Omental fat pad (tissue), 4 donors: ENCODE measurements at places on chromosomes 2 and 18. TPM values are rescaled to one million over a fixed set of nuclear protein-coding genes. Genes with fewer than 3 reads are reported as not detected.

The CD207 gene
- total RNA-seq = 0.47 TPM

The THOC1 gene
- 60.6 TPM for total RNA-seq

The NCKAP1 gene
- total RNA-seq = 132 TPM

The GULP1 gene
- total RNA-seq = 15.1 TPM

The CIDEA gene
- 500 TPM for total RNA-seq

The TCF23 gene
- total RNA-seq = not detected

The MYOM1 gene
- 2.6 TPM for total RNA-seq

The NEB gene
- 3.6 TPM for total RNA-seq

The FSIP2 gene
- total RNA-seq = 1.3 TPM

The FAM237A gene
- not detected for total RNA-seq

The CFAP221 gene
- total RNA-seq = not detected

GRCh38 chr18:66623821-66624220 is 19.9 kb upstream of the CDH19 start:
- no peak for DNase-seq

GRCh38 chr2:140117386-140117785 is 1337.2 kb upstream of the NXPH2 start:
- DNase-seq = no peak

DNA sequence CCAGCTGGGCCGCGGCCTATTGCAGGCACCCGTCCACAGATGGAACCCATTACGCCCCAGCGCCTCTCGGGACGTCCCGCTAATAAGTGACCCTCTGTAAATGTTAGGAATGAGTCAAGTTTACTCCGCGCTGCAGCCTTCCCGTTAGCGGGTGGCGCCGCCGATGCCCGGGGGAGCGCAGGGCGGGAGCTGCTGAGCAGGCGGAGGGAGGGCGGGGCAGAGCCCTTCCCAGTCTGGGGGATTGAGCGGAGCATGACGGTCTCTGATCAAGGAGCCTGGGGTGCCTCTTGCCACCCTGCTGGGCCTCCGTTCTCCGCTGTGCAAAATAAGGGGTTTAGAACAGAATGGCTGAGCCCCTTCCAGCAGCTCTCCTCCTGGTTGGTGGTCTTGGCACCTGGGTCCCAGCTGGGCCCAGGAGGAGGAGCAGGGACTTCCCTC is 10.5 kb downstream of the CROCC2 start:
- peak; percentile 42 for DNase-seq

DNA sequence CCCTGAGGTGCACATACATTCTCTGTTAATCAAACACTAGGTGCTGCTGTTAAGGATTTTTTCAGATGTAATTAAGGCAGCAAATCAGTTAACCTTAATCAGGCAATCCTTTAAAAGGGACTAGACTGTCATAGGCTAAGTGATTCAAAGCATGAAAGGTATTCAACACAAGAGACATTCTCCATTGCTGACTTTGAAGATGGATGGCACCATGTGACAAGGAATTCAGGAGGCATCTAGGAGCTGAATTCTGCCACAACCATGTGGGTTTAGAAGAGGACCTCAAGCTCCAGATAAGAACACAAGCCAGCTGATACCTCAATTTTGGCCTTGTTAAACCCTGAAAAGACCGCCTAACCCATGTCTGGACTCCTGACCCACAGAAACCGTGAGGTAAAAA is 84.0 kb downstream of the SMAD2 start:
- no peak for DNase-seq

GRCh38 chr2:42614838-42615237 is 46.4 kb downstream of the MTA3 start:
- DNase-seq = no peak

DNA sequence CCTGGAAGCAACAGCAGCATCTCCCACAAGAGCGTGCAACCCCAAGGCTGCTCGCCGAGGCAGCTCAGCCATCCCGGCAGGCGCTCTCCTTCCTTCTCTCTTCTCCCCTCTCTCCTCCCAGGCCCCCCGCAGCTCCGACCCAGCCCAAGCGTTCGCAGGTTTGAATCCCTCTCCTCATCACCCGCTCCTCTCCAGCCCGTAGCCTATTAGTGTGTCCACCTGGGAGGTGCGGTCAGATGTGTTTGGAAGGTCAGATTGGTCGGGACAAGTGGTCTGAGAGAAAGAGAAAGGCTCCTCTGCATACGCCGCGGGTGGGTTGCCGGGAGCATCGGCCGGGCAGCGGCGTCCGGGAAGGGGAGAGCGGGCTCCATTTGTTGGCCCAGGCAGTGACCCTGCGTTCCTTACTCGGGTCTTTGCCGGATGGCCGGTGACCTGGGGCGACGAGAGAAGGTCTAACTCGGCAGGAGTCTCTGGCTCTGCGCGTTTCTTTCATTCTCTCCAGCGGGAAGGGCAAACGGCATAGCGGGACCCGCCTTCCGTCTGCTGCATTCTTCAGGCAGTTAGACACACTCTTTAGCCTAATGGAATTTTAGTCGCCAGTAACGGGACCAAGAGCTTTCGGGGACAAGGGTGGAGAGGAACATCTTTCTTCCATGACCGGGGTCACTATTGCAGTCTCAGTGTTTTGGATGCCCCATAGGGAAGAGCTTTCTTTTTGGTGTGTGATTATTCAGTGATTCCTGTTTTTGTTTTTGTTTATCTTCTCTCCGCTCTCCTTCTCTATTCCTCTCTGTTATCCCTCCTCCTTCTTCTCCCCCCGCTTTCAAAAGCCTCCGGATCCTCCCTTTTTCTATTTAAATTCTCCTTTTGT is 1.1 kb upstream of the TMEFF2 start:
- DNase-seq = no peak

- no peak for DNase-seq
Measured at GRCh38 chr2:149629026-149629425, 41.5 kb upstream of the MMADHC start.

DNA sequence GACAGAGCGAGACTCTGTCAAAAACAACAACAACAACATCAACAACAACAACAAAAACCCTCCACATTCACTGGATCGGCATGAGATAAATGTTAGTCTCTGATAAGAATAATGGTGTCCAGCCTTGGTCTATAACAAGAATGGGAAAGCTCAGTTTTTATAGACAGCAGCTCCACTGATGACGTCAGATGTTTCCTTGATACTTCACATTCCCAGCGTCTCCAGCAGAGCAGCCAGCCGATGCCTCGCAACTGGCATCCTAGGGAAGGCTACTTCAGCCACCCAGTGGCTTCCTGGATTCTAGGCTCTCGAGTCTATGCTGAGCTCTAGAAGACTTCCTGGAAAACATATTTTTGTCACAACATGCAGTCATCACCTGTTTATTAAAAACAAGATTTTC is 271.4 kb upstream of the SMIM21 start:
- no peak for DNase-seq

GRCh38 chr2:222134654-222135053 is 164.1 kb downstream of the PAX3 start:
- no peak for DNase-seq

- DNase-seq = no peak
Measured at GRCh38 chr18:26215247-26215970, 10.8 kb upstream of the TAF4B start.

- no peak for DNase-seq
Measured at GRCh38 chr2:30326497-30326896, 95.2 kb downstream of the LBH start.

DNA sequence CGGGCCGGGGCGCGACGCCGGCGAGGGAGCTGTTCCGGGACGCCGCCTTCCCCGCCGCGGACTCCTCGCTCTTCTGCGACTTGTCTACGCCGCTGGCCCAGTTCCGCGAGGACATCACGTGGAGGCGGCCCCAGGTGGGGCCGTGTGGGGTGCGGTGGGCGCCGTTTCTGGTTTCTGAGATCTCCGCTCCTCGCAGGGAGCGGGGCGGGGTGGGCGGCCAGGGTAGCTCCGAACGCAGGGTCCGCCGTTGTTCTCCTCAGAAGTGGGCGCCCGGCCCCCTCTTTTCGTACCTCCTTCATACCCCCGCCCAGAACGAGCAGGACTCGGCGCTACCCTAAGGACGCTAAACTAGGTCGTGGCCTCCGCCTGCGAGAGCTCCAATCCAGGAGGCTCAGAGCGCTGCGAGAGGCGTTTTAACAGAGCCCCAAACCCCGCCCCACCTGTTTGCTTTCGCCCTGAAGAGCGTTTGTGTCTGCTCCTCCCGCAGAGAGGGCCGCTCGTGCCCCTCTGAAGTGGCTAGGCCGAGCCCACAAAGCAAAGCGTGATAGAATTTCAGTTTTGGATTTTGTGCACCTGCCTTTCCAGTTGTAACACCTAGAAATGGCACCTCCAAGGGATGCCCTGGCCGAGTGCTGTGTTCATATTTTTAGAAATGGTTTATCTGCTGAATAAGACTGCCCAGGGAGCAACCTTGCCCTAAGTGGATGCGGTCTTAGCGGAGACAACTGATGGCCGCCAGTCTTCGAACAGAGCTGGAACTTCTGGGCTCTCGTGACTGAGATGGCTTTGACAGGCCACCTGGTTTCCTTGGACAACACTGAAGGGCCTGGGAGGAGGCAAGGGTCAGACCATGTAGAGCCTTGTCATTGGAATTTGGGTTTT is 626 bp downstream of the CAPN10 start:
- no peak for DNase-seq

DNA sequence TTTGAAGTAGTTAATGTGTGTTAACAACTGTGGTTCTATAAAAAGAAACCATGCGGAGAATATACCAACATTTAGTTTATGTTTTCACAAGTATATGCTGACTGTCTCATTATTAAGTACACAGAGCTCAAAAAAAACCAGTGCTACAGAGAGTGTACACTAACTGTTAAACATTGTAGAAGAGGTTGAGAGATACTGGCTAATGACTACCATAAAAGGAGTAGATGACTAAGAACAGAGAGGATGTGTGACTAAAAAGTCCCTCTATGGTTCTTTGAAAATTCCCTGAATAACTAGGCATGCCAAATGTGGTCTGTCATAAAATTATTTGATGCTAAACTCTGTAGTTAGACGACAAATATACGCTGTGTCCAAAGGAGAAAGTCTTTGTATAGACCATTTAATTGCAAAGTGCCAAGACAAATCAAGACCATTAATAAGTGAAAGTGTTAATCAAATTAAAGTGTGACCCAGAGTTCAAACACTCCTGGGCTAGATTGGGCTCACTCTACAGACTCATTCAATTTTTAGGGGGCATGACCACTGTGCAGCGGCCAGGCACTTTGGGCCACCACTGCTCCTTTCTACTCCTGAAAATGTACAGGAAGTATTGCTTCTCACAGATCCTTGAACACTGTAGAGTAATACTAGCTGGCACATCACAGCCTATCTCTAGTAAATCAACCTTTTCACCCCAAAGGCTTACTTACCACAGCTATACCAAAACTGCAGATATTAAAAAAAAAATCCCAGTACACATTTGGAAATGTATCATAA is 45.1 kb upstream of the SERTAD2 start:
- DNase-seq = no peak

GRCh38 chr2:186044761-186045160 is 306.2 kb downstream of the FSIP2 start:
- no peak for DNase-seq

GRCh38 chr2:98160554-98160953 is 73.6 kb downstream of the VWA3B start:
- DNase-seq = no peak

DNA sequence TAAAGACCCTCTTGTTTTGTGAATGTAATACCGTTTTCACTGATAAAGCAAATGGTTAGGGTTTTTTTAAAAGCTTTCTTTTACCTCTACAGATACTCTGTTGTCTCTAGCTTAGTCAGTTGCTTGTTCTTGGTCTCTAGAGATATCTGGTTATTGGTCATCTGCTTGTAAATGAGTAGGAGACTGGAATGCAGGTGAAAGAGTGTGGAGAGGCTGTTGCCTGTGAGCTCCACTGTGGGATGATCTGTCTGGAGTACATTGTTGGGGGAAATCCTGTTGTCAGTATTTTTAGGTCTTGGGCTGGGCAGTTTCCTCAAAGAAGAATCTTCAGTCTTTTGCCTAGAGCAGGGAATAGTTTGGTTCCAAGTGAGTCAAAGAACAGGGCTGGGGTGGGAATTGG is 67.7 kb downstream of the SMCHD1 start:
- DNase-seq = no peak

DNA sequence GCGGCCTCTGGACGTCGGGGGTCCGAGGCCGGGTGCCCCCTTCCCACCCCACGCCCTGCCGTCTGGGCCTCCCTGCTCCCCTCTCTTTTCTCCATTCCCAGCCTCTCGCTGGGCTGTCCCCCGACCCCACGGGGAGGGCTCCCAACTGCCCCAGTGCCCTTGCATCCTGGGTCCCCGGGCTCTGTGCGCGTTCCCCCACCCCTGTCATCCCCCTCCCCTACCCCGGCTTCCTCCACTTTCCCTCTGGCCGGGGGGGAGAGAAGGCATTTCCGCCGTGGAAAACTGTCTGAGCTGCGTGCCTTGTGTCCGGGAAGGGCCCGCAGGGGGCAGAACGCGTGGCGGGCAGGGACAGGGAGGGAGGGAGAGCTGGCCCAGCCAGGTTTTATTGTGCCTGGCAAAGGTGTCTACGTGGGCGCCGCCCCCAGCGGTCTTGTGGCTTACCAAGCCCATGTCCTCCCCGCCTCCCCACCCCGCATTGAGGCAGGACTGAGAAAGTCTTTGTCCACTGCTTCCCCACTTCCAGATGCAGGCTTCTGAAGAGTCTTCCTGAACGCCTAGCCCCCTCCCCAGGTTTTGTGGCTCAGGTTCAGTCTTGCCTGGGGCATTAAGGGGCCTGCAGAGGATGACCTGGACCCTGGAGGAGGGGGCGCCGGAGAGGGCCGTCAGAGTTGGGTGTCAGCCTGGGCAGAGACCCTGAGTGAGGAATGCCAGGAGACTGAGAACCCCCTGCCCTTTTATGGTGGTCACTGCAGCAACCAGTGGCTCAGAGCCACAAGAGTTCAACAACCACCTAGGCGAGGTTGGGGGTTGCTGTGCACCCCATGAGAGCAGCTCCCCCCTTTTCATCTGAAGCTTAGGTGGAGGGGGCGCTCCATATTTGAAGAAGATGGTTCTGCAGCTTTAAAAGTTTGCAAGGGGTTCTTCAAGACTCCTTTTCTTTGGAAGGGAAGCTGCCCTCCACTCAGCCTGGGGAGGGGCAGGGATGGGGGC is 1.3 kb downstream of the ITM2C start:
- no peak for DNase-seq

DNA sequence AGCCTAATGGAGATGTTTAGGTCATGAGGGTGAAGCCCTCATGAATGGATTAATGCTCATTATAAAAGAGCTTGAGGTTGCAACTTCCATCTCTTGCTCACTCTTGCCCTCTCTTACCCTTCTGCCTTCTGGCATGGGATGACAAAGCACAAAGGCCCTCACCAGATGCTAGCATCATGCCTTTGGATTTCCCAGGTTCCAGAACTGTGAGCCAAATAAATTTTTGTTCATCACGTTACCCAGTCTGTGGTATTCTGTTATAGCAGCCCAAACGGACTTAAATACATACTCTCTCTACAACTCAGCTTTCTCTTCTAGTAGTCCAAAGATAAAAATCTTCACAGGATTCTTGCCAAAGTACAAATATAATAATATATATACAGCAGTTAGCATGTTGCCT is 75.8 kb downstream of the LNPK start:
- no peak for DNase-seq

DNA sequence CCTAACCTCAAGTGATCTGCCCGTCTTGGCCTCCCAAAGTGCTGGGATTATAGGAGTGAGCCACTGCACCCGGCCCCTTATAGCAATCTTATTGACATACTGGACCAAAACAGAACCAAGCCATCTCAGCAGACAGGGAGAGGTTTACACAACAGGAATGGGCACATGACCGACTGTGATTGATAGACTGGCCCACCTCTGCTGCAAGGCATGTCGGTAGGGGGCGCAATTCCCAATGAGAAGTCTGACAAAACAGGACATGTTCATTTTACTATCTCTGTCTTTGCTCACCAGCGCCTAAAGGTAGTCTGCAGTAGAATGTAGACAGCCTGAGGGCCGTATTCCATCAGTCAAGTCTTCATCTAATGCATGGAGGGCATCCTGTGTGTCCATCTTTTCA is 2.0 kb downstream of the LYPD6B start:
- DNase-seq = no peak

GRCh38 chr2:48278590-48278989 is 251.4 kb upstream of the STON1 start:
- no peak for DNase-seq
